ENCODE measurements at places on chromosomes 2 and 18.

- no peak for DNase-seq
Observed at GRCh38 chr18:9354256-9354655, 19.7 kb downstream of the TWSG1 start.

DNA sequence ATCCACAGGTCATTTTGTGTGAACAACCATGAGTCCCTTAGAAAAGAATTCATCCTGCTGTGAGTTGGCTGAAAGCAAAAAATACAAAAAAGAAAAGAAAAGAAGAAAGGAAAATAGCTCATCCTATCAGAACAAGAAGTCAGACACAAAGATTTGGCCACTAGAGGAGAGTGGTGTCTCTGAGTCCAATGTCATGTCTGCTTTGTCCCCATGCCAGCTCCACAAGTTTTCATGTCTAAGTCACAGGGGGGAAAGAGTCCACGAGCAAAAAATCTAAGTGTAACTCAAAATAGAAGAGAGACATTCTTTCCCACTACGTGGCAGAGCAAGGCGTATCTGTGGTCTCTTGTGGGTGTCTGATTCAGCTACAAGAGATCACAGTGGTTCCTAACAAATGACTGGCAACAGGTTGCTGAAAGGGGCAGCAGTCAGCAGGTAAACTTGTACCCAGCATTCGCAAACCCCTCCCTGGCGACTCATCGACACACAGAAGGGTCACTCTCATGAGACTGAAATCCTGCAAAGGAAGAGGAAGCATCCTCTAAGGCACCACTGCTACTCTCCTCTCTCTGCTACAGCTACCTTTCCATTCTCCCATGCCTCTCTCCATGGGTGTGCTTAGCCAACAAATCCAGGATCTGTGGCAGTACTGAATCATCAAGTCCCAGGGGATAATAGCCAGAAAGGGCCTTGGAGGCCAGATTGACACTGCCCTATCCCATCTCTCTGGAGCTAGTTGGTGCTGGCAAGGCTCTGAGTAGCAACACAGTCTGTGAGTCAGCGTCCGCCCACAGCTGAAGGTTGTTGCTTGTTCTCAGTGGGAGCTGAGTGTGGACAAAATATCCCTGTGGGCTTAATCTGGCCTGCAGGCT lies 123.0 kb upstream of the SLC39A10 start:
- DNase-seq = peak; percentile 18

DNA sequence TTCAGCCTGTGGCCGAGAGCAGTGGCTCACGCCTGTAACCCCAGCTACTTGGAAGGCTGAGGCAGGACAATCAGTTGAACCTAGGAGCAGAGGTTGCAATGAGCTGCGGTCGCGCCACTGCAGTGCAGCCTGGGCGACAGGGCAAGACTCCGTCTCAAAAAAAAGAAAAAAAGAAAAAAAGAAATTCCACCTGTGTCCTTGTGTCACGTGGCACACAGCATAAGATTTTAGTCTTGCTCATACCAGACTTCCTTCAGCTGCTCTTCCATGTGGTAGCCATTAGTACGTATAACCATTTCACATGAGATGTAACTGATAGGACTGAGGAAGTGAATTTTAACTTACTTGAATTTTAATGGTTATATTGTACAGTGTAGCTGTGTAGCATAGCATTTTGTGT lies 4.0 kb downstream of the NOP58 start:
- DNase-seq = no peak

GRCh38 chr18:79857082-79857671 lies 59.4 kb downstream of the KCNG2 start:
- DNase-seq = peak; percentile 85

GRCh38 chr18:26634631-26635030 lies 86.3 kb upstream of the KCTD1 start:
- DNase-seq = no peak

DNA sequence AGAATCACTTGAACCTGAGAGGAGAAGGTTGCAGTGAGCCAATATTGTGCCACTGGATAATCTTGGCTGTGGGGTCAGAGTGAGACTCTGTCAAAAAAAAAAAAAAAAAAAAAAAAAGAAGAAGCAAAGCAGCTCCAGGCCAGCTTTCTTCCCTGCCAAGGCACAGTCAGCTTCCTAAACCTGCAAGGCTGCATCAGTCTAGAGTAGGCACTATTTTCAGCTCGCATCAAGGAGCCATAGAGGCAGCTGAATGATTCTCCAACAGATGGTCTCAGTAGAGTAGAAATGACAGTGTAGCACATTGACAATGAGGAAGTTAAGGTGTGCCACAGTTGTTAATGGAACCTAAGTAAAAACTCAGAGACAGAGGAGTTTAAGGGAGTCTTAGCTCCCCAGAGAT lies 35.6 kb downstream of the BMP10 start:
- no peak for DNase-seq

DNA sequence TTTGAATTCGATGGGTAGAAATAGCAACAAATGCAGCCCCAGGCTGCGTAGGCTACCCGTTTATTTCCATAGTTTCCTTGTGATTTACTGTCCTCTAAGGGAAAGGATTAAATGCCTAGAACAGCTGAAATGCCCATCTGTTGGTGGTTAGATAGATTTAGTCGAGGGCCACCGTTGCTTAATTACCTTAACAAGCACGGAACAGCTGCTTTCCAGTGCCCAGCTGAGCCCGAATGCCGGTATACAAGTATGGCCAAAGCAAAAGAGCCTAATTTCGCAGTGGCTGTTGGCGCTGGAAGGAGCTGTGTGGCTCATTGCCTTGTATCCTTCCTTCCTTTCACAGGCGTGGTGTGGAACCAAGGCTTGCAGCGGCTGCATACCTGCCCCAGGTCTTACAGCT lies 109.1 kb downstream of the CABLES1 start:
- no peak for DNase-seq

DNA sequence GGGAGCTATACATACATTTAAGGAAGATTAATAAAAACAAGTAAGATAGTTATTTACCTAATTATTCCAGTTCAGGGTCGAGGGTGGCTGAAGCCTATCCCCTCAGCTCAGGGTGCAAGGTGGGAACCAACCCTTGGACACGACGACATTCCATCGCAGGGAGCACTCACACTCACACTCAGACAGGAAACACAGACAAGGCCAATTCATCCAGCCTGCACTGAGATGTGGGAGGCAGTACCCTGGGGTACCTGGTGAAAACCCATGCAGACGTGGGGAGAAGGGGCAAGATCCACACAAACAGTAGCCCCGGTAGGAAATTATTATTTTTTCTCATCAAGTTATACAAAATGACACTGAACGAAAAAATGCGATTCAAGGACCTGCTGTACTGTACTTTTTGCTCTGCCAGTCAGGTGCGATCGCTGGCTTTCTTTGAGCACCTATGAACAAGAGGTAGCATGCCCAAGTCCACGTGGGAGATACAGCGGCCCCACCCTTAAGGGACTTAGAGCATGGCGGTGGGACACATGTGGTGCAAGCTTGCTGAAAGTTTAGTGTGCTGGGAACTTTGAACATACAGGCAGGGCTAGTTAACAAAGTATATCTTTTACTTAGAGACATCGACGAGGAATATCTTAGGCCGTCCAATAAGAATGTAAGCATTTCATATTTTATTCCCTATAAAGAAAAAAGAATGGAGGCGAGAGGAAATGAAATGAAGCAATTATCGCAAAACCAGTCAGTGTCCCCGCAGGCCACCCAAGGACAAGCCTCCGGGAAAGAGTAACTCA lies 624 bp downstream of the METTL8 start:
- peak; percentile 35 for DNase-seq

DNA sequence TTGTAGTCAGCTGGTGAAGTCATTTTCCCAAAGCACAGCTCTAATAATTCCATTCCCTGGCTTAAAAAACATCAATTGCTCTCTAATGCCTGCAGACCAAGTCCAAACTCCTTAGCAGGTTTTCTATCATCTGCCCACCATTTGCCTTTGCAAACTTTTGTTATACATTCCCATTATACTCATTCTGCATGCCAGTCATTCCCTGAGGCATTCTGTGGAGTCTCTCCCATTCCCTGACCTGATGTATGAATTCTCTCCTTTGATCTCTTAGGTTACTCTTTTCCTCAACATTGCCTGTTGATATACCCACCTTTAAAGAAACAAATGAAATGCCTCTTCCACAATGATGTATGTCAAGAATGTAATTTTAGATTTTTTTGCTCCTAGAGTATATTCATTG lies 852.0 kb upstream of the FSHR start:
- no peak for DNase-seq
